SHP77 (cell line): ENCODE measurements at places on chromosomes 2 and 18.
A peak's percentile ranks its signal among the peaks of the same experiment; 100 is the strongest.

DNA sequence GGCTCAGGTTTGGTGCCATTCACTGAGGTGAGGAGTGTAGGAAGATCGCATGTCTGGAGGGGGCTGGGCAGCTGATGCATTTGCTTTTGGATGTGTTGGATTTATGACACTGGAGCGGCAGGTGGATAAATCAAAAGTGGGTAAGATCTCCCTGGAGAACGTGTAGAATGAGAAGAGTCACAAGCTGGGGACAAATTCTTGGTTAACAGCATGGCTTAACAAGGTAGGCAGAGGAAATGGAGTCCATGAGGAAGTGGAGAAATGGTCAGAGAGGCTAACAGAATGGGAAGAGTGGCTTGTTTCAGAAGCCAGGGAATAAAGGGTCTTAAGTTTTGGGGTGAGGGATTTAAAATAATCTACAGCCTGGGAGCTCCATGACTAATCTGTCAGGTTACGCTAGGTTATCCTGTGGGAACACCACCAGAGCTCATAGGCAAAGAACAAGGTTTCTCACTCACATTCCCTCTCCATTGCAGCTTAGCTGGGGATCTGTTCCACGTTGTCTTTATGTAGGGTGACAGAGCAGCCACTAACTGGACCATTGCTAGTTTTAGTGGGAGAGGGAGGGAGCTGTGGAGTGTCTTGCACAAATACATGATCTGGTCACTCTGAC, 12.8 kb downstream of the TSN start:
- DNase-seq: no peak

- peak; percentile 61 for DNase-seq
These were observed 26.5 kb upstream of the EML4 start for GRCh38 chr2:42142547-42143184.

GRCh38 chr2:128308284-128308731, 10.4 kb downstream of the HS6ST1 start:
- no peak for DNase-seq

DNA sequence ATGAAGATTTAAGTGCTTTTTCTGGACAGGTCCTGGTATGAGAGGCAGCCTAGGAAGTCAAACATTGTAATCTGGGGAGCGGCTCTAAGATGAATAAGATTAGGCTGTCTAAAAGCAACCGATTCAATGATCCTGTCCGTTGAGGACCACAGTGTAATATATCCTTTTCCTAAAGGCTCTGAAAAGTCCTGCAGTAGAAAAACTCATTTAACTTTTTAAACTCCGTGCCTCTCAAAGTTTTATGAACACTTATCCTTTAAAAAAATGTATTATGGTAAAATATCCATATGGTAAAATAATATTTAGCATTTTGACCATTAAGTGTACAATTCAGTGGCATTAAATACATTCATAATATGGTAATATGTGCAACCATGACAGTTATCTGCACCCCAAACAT, 39.8 kb downstream of the ATOH8 start:
- DNase-seq: no peak
